Activated CD8-positive, alpha-beta memory T cell treated with anti-CD3 and anti-CD28 coated beads, Interleukin-2, amount 50 U/mL, for 4 hours (primary cell): ENCODE measurements at places on chromosomes 3 and 15.

- DNase-seq: no peak
Measured at GRCh38 chr3:129119365-129120100, 2.1 kb downstream of the RAB43 start.

GRCh38 chr3:104604326-104605010 lies 762.2 kb upstream of the ALCAM start:
- DNase-seq: no peak

DNA sequence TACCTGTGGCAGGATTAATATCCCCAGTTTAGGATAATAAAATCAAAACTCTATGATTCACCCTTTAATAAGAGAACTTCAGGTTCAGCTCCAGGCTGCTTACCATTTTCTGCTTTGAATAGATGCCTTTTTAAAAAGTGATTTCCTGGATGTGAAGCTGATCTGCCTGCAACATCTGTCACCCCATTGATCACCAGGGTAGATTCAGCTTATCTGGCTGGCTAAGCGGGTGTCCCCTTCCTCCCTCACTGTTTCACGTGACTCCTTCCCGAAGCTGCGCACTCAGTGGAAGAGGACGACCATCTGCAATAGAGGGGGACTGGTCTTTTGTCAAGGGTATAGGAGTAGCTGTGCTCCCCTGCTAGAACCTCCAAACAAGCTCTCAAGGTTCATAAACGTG lies 128.1 kb downstream of the IL1RAP start:
- no peak for DNase-seq

DNA sequence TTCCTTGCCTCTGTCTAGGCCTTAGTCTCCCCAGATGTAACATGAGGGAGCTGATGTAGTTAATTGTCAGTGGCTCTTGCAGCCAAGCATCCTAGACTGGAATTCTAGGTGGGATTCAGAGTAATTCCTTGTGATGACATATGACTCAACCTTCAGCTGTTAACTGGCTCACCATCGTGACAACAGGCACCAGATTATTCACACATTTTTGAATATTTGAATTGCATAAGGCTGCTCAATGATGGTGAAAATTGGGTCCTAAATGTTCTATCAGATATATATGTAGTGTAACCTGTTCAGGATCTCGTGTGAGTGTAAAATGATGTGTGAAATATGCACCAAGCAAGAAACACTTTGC lies 405.1 kb downstream of the LPP start:
- no peak for DNase-seq

DNA sequence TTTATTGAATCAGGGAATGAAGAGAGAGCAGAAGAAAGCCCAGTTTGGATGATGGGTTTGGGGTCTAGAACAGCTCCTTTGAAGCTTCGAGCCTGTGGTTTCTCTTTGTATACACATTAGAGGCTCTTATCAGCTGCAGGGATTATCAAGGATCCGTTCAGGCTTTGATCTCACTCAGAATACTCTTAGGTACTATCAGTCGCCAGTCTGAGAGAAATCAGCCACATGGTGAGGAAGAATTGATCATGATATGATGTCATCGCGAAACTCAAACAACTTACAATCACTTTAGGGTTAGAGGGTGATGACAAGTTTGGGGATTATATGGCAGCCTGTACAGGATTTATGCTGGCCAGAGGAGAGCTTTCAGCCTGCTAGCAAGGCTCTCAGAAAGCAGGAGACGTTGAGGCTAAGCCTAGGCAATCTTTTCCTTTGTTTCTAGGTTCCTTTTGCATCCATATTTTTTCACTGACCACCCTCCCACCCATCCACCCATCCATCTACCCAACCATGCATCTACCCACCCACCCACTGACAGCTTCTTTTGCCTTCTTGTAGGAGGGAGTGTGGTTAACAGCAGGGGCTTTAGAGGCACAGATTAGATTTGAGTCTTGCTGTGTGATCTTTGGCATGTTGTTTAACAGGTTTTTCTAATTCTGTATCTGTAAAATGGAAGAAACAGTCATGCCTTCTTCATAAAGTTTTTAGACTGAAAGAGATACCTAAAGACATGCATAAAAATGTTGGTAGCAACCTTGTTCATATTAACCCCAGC lies 330.4 kb upstream of the LRRFIP2 start:
- no peak for DNase-seq

- DNase-seq: no peak
Measured at GRCh38 chr15:87219650-87220615, 1036.6 kb downstream of the NTRK3 start.

DNA sequence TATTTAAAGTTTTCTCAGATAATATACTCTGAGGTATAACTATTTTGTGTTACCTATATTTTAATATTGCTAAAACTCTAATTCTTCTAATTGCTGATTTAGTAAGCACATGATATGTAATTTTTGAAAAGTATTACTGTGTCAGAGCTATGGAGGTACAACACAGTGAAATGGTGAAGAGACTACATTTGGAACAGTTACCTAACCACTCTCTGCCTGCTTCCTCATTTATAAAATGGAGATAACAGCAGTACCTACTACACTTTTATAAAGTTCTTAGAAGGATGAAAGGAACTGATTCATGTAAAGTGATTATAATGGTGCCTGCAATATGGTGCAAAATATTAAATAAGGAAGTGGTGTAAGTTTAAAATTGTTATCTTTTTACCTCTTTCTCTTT lies 16.3 kb upstream of the NEK10 start:
- DNase-seq: no peak

GRCh38 chr15:81363276-81363675 lies 10.7 kb downstream of the TMC3 start:
- DNase-seq: no peak

DNA sequence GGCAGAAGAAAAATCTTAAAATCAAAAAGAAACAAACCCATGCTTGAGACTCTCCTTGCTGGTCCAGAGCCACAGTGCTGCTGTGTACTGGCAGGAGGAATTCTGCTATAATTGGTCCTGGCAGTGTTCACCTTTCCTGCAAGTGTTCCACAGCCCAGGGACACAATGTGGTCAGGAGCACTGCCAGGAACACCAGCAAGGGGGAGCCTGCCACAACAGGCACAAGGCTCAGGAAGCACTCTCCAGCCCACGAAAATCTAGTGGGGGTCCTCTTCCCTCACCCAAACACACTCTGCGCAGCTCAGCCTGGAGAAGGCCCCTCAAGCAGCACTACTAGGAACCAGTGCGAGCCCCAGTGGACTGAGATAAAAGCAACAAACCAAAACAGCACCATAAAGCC lies 92.9 kb downstream of the UBE3A start:
- no peak for DNase-seq

- DNase-seq: no peak
Measured at GRCh38 chr3:184347321-184348056, 10.1 kb downstream of the FAM131A start.

- DNase-seq: no peak
Measured at GRCh38 chr3:62622553-62623174, 249.3 kb upstream of the FEZF2 start.

- DNase-seq: no peak
Measured at GRCh38 chr3:71119171-71119570, 464.4 kb downstream of the FOXP1 start.

GRCh38 chr3:81876826-81877225 lies 115.4 kb upstream of the GBE1 start:
- no peak for DNase-seq

DNA sequence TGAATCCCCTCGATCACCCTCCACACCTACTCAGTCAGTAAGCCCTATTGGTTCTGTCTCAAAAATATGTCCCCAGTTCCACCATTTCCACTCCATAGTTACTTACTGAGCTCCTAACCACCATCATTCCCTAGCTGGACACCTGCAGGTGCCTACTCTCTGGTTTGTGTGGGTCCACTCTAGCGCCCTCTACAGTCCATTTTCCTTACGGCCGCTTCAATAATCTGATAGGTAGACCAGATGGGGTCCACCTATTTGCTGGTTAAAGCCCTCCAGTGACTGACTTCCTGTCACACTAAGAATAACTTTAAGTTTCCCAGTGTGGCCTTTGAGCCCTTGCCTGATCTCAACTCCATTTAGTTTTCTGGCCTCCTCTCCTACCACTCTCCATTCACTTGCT lies 5.0 kb downstream of the GXYLT2 start:
- no peak for DNase-seq

GRCh38 chr3:72179107-72179464 lies 394.1 kb upstream of the PROK2 start:
- no peak for DNase-seq

GRCh38 chr3:101529816-101530685 lies 17.0 kb upstream of the SENP7 start:
- DNase-seq: no peak

GRCh38 chr3:146546366-146546965 lies 2.1 kb upstream of the PLSCR1 start:
- DNase-seq: no peak

GRCh38 chr3:264394-265156 lies 68.0 kb downstream of the CHL1 start:
- no peak for DNase-seq

- no peak for DNase-seq
Measured at GRCh38 chr3:133578548-133579191, 5.2 kb downstream of the CDV3 start.

GRCh38 chr3:137035631-137036030 lies 77.8 kb downstream of the IL20RB start:
- DNase-seq: no peak

GRCh38 chr15:87716422-87716821 lies 540.1 kb downstream of the NTRK3 start:
- no peak for DNase-seq

DNA sequence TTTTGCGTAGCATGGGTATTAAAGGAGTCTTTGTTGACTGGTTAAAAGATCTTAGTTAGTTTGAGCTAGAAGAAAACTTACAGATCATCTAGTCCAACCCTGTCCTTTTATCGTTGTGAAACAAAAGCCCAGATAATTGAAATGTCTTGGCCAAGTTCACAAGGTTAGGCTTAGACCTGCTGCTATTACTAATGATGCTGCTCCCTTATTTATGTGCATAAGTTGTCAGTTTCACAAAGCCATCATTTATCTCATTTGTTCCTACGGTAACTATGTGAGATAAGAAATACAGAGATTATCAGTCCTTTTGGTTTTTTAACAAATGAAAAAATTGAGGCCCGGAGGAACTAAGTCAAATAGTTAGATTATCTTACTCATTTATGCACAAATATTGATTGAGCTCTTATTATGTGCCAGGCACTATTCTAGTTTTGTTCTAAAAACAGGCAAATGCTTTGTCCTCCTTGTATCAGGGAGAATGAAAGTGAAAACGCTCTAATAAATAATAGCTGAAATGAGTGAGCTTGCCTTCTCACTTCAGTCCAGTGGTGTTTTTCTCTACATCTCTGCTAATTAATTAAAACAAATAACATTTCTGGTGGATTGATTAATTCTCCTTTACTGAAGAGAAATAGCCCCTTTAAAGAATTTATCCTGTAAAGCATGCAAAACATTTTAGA lies 49.1 kb upstream of the TPRG1 start:
- DNase-seq: no peak

- DNase-seq: no peak
Measured at GRCh38 chr3:168989396-168989795, 674.1 kb downstream of the MECOM start.

GRCh38 chr3:105502333-105502732 lies 135.6 kb downstream of the ALCAM start:
- DNase-seq: no peak

DNA sequence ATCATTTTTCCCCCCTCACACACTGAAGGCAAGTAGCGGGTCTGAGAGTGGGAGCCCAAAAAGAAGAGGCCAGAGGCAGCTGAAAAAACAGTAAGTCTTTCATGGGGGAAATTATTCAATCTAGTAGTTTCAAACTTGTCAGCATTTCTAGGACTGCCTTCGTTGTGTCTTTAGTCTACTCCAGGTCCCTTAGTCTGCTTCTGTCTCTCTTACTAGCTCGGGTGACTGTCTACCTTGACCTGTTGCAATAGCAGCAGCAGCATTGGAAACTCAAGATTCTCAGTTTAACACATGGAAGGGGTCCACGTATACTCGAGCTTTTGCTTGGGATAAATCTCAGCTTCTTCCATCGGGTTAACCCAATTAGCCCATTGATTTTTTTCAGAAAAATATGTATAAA lies 28.9 kb downstream of the CHD2 start:
- DNase-seq: no peak

DNA sequence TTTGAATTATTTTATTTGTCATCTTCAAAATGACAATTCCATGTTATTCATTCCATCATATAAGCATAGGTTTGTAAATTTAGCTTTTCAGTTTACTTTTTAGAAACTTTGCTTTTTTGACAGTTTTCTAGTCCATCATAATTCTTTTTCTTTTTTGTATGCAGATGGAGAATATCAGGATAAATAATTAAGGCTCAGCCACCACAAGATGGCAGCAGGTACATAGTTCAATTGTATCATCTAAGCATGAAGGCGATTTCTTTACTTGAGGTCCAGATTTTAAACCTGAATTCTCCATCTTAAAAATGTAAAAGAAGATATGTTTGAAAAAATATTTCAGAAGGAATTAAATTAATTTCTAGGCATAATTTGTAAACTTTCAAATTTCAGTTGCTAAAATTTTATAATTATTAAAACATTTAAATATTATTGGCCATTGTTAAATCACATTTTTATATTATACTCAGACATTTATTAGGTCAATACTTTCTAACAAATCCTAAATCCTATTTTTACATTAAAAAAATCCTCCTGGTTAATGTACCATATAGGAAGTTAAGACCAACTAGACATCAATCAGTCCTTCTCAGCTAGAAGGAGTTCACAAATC lies 15.1 kb downstream of the PLSCR5 start:
- no peak for DNase-seq

GRCh38 chr15:48928877-48929538 lies 34.7 kb downstream of the SHC4 start:
- DNase-seq: no peak

DNA sequence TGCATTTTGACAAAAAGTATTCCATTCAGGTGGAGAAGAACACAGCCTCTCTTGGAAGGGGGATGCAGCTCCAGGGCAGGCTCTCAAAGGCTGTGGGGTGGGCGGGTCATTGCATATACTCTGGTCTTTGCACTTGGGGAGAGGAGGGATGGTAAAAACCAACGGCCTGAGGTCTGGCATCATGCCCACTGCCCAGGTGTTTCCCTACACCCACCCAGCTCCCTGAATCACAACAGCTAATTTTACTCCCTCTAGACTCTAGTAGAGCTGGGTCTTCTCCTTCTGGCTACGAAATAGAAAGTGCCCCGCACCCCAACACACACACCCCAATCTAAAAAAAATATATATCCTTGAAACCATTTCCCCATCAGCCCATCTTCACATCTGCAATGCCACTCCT lies 1.0 kb downstream of the MYLK start:
- DNase-seq: no peak

DNA sequence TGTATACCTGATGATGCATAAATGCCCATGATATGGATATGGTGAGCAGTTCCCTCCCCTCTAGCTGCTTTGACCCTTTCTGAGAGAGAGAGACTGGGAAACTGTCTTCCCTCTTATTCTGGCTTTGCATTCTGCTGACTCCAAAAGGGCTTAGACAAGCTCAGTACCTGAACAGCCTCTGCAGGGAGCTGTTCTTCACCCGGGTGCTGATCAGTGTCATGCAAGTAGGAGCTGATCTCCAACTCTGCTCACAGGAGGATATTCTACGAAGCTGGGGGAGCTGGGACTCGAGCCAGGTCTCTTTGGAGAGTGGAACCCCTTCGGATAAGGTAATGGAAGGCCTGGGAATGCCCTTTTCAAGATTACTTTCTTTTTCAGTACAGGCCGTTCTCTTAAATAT lies 237.1 kb downstream of the RYR3 start:
- no peak for DNase-seq
